ENCODE measurements at places on chromosomes 1 and 21.

DNA sequence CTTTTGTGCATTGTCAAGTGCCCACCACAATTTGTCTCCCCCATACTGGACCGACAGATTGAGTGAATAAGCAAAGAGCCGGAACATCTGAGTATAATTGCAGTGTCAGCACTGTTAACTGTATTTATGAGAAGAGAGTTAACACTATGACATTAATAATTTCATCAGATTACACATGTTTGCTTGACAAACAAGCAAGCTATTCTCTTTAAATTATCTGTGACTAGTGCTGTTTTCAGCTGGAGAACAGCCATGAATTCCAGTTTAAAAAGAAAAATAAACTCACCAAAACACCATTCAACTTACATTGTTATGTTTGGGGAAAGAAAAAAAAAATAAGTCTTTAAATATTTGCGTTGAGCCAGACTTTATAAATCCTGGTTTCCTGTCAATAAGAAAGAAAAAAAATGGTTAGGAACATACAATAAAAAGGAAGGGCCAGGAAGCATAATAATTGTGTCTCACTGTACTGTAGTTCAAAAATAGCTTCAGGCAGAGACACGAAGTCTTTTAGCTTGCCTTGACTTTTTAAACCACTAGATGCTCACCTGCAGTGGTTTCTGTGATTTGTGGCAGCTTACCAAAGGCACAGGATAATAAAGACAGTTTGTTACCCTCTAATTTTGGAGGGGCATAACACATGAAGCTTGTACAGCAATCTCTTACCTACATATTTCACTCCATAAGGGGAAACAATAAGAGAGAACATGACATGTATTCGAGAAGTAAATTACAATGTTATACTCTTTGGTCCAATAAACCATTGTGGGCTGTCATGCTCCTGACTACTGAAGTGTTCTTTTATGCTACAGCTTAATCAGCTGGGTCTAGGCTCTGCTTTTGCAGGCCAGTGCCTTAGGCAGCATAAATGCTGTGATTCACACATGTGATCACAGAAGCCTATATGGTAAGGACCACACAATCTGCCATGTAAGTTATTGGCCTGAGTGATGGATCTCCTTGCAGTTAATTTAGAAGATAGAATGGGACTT lies 302.0 kb upstream of the ADGRL2 start:
- peak; percentile 8 for DNase-seq

- DNase-seq = no peak
Measured at GRCh38 chr1:91349524-91349923, 55.1 kb downstream of the HFM1 start.

DNA sequence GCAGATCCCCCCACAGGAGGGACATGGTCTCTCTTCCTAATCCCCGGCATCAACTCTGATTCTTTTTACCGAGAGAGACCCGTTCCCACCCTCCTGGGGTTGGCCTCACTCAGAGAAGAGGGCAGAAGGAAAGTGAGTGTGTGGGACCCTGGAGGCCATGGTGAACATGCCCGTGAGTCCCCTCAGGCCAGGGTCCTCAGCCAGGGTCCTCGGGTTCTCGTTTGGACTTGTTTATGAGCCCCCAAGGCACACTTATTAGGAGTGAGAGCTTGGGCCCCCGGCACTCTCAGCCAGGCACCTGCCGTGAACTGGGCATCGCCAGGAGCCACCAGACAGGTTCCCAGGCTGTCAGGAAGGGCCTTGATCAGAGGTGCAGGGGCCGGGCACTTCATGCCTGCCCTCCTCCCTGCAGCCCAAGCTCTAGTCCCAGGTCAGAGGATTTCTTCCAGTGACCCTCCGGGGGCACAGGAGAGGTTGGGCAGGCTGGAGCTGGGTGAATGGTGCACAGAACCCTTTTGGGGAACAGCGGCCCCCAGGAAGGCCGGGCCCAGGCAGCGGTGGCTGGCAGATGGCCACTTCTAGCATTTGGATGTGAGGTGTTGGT lies 122.6 kb downstream of the CRYAA start:
- no peak for DNase-seq

GRCh38 chr1:40450495-40451237 lies 390 bp downstream of the ZFP69B start:
- peak; percentile 19 for DNase-seq

DNA sequence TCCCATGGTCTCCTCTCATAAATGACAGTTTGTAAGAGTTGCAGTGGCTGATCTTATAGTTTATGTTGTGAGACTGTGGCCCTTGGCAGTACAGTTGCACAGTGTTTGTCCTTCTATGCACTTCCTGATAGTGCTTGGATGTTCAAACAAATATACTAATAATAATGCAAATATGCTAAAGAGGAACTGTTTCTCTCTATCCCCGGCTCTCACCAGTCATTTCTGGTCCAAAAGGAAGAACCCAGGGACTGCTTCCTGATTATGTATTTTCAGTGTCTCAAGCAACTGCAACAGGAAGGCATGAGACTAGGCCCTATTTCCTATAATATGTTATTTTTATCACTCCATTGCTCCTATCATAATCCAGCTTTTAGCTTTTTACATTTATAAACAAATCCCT lies 17.0 kb upstream of the SUCO start:
- DNase-seq = no peak

GRCh38 chr1:84598418-84598817 lies 24.2 kb upstream of the CTBS start:
- no peak for DNase-seq
